Stimulated activated CD8-positive, alpha-beta memory T cell treated with anti-CD3 and anti-CD28 coated beads, Interleukin-4, amount 100 ng/mL, for 48 hours (primary cell): ENCODE measurements at places on chromosomes 12 and 14.

DNA sequence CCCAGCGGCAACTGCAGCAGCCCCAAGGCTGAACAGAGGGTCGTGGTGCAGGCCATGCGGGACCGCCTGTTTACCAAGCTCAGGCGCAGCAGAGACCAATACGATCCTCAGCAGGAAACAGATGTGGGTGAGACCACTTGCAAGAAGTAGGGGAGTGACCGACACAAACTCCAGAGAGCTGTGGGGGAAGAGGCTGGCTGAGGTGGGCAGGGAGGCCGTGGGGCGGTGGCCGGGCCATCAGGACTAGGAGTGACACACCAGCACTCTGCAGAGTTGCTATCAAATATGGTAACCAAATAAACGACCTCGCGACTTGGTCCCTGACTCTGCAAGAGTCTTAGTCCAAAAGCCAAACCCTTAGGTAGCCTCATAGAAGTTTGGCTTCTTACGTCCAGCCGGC, 30.6 kb downstream of the AMN start:
- no peak for DNase-seq

DNA sequence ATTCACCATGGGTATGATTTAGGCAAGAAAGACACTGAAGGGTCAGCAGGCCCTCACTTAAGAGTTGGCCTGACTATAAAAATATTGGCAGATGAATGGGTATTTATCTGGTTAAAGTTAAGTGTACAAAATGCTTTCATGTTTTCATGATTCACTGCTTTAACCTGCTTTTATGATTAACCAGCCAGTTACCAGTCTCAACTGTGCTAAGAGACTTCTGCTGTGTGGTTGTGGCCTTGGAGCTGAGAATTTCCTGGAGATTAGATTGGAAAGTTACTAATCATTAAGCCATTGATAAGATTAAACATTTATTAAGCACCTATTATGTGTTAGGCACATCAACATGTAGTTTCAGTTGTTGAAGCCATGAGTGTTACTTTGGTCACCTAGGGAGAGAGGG, 68.9 kb downstream of the RASSF8 start:
- no peak for DNase-seq

DNA sequence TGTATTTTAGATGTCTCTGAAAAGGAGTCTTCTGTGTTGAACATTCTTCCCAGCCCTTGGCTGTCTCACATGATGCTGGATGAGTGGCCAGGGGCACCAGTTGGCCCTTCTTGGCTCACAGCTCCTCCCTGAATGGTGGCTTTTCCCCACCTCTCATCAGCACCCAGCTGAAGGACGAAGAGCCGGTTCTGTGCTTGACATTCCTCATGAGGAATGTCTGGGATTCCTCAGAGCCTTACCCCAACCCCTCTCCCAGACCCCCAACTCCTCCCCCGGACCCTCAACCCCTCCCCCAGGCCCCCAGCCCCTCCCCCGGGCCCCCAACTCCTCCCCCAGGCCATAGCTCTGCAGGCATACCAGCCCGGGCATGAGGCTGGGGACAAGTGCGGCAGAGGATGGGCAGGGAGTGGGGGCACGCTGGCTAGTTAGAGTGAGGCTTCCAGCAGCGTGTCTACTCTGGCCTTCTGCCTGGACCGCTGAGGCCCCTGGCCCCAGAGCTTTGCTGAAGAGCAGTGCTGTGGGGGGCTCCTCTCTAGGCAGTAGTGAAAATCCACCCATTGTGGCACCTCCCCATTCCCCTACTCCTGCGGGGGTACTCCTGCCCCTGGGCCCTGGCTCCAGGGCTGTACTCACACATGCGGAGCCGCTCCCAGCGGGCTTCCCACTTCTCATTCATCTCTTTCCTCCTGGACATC, 64.3 kb downstream of the PLEKHG3 start:
- no peak for DNase-seq

DNA sequence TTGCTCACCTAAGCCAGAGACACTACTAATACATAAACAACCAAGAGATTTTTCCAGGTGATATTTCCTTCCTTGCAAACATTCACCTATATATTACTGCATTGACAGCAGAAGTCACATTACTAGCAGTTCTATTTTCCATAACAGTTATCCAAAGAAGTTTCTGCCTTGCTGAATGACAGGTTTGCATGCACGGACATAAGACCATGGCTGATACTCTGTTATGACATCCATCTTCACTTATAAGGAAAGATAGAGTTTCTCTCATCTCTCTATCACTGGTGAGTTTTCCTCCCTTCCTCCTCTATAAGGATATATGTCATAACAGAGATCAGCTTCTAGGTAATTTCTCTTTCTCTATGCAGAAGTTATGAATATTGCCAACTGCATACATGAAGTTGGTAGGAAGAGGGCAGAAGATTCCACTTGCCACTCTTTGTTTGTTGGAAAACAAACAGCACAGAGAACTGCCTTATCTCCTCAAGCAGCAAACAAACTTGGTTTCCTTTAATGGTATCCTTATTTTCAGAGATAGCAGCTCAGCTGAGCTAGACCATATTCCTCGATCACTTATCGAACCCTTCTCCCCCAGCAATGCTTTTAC, 557.0 kb downstream of the VRK1 start:
- no peak for DNase-seq

DNA sequence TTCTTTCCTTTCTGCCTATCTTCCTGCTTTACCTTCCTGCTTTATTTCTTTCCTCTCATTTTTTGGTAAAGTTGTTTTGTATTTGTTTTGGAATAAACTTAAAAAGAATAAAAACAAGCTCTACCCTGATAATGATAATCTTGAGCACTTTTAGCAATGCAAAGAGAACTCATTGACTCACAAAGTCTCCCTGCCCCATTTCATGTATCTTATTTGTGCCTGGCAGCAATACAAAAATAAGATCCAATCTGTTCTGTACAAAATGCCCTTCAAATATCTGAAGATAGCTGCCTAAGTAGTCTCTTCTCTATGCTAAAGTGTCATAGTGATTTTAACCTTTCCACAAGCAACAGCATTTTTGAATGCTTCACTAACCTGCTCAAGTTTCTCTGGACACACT, 31.1 kb upstream of the ETNK1 start:
- no peak for DNase-seq

DNA sequence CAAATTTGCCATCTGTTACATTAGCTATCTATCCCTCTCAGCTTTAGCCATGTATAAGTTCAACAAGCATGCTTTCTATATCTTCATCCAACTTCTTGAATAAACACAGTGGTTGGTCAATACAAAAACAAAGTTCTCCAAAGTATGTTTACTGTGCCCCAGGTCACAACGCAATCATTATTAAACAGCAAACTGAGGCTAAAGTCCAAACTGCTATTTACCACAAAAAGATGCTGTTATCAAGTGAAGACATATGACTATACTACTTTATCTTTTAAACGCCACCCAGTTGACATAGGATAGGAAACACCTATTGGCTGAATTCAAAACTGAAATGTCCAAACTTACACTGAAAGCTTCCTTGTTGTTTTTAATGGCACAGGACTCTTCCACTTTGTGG, 11.7 kb downstream of the ZCCHC8 start:
- DNase-seq = no peak

- no peak for DNase-seq
Measured at GRCh38 chr12:131003716-131004045, 50.0 kb downstream of the ADGRD1 start.

- no peak for DNase-seq
Measured at GRCh38 chr12:72246370-72246769, 25.8 kb upstream of the TRHDE start.

- no peak for DNase-seq
Measured at GRCh38 chr12:848173-848865, 95.9 kb downstream of the WNK1 start.

DNA sequence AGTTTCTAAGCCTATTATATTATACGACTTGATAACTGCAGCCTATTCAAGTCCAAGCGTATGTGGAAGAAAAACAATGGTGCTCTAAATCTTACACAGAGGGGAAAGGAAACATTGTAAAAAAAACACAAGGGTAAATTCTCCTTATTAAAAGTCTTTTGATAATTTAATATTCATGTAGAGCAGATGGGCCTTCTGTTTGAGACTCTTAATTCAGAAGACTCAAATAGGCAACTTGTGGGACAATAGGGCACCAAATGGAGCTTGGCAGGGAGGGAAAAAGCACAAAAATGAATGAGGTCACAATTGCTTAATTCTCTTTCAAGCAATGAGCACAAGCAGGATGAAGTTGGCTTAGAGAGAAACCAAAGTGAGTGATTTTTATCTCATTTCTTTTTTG, 159.4 kb downstream of the NELL2 start:
- no peak for DNase-seq

DNA sequence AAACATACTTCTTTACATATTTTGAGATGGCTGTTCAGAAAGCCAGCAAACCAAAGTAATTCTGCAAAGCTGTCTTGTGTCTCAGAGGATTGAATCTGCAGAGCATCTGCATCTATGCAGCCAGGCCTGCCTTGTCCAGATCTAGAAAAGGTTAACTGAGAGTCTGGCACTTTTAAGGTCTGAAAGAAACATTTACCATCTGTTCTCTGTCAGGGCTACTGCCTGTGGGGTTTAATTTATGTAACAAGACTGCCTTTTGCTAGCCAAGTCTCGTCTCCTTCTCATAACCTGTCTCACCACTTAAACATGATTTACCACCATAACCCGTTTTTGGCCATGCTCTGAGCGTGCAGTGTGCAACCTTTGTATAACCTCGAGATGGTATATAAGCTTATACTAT, 194.2 kb downstream of the SYT10 start:
- DNase-seq = no peak

DNA sequence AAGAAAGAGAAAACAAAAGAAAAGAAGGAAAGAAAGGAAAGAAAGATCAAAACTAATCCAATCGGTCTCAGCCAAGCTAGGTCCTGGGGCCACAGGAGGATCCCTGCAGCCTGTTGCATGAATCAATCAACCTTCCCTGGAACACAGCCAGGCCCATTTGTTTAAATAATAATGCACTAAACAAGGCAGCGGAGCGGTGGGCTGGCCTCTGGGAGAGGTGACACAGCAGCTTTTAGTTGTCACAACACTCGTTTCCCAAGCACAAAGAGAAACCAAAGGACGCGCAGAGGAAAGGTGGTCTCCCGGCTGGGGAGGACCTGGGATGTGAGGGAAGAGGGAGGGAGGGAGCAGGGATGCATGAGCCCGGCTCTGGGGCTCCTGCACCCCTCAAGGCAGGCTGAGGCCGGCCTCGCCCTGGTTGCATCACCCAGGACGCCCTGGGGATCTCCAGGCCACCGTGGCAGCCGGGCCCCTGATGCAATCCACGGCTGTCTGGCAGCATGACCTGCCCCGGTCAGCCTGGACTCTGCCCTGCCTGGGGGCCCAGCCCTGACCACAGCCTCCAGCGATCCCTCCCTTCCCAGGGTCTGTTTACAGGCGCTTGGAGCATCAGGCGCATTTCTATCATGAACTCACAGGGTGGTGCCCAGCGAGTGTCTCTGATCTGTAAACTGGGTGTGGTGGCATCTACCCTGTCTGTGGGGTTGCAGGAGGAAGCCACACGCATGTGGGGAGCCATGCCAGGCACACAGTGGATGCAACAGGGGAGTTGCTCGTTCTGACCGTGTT, 32.5 kb downstream of the MMP17 start:
- DNase-seq = no peak

DNA sequence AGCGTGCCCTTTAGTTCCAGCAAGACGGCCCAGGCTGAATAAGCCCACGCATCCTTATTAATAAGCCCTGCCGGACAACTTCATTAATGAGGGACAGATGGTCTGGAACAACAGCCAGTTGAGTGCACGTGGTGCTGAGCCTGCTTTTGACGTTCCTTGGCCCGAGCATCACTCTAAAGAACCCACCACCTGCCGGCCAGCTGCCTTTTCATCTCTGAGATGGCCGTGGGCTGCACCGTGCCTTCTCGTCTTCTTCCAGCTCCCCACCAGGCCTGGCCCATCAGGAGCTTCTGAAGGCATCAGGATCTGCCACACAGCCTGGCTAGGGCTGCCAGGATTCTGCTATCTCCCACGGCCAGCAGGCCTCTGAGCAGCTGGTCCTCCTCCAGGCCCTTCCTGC, 80.0 kb downstream of the AACS start:
- DNase-seq = no peak

GRCh38 chr14:59339524-59340330, 125.5 kb downstream of the GPR135 start:
- no peak for DNase-seq

GRCh38 chr12:20695232-20695631, at the start of gene SLCO1C1:
Gene SLCO1C1, plus strand, starts transcription at chr12:20695332. Its CDS starts 4,245 bp downstream, at chr12:20699577.
- DNase-seq = no peak

DNA sequence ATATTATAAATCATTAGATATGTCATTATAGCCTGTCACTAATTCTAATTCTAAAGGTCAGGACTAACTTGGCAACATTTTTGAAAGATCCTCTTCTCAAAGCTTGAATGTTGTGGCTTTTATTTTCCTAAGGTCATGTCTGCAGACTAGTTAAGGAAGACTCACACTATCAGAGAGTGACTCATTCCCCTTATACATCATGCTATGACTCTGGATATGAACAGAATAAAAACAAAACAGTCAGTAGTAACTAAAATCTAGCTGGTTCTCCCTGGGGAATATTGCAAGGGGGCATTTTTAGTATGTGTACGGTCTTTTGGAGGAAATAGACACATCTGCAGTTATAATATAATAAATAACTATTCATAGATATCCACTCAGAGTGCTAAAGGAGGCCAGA, 170.6 kb downstream of the SLC2A13 start:
- DNase-seq = no peak

DNA sequence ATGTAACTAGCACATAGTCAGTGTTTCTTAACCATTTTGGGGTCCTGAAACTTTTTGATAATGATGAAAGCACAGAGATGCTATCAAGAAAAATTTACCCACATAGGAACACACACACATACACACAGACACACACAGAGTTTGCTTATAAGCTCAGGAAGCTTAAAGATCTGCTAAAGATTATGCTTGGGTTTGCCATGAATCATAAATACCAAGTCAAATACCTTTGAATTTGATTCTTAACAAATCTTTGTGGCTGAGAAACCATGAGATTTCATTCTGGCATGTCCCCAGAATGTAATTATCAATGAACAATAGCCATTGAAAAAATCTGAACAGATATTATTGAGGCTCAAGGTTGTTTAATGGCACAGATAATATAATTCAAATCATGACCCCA, 89.2 kb downstream of the NTS start:
- no peak for DNase-seq

DNA sequence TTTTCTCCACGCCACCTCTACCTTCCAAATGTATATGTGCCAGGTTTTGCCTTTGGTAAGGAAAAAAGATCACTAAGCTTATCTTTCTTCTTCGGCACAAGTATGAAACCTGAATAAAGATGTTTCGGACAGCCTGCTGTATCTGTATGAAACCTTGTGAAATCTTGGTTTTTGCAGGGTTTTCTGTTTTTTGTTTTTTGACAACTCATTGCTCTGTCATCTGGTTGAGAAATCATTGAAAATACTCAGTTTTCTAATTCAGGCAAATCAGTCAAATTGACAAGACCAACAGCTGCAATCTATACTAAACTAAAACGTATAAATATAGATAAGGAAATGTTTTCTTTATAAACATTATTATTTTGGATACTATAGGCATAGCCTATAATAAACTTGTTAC, 63.1 kb upstream of the FGD4 start:
- no peak for DNase-seq
